ENCODE measurements at places on chromosomes 5 and 9. TPM values are rescaled to one million over a fixed set of nuclear protein-coding genes. Genes with fewer than 3 reads are reported as not detected.

The CDH9 gene
- polyA plus RNA-seq, result 0.09 TPM

DNA sequence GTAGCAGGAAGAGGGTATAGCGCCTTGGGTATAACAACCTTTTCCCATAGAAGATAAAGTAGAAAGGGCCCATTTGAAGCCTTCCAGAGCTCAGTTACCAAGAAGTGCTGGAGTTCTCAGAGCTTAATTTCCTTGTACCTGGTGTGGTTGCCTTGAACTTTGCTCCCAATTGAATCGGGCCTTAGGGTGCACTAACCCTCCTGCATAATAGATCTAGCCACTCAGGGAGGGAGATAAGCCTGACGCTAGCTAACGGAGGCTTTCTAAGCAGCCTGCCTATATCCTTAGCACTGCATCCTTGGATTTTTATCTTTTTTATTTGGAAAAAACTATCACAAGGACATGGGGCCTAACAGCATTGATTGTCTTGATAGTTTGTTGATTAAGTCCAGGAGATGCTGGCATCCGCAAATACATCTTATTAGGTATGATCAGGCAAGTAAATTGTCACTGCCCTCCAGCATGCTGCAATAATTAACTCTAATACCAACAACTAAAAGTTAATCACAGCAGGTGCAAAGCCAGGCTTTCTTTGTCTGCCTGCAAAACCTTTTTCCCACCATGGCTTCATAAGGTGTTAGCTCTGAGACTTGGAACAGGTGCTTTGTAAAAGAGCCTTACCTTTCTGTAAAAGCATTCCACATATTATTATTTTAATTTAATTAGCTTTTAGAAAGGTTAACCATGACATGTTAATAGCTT is 199.4 kb downstream of the SREK1 start:
- no peaks in the 10 kb centered on the region for H3K36me3 ChIP-seq
- DNase-seq, result no peak
- no peaks in the 10 kb centered on the region for H3K4me1 ChIP-seq
- no peak overlapping the region for H3K27ac ChIP-seq
- H3K27me3 ChIP-seq, result no peaks in the 10 kb centered on the region

GRCh38 chr5:150214289-150214688 is 24.4 kb downstream of the SLC6A7 start:
- H3K27me3 ChIP-seq, result no peaks in the 10 kb centered on the region
- H3K4me3 ChIP-seq, result no peak overlapping the region
- DNase-seq, result no peak
- no peaks in the 10 kb centered on the region for H3K36me3 ChIP-seq
- no peak overlapping the region for H3K27ac ChIP-seq

DNA sequence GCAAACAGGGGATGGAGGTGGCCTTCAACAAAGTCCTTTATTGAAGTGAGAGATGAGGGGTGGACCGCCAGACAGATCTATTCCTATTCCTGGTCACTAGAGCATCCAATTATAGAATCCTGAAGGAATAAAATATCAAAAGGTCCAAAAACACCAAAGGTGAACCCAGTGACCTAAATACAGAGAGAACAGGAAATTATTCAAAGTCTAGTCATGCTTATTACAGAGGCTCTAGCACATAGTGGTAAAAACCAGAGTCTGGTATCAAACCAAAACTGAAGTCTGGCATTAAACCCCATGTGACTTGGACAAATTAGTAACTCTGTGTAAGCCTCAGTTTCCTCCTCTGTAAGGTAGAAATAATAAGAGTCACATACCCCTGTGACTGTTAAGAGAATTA is 100.5 kb upstream of the SNX2 start:
- no peak overlapping the region for H3K27ac ChIP-seq
- no peaks in the 10 kb centered on the region for H3K36me3 ChIP-seq
- no peaks in the 10 kb centered on the region for H3K27me3 ChIP-seq
- no peak for DNase-seq
- no peaks in the 10 kb centered on the region for H3K4me1 ChIP-seq
